Suppressor macrophage treated with lipopolysaccharide for 4 hours (primary cell): ENCODE measurements at places on chromosomes 16 and 17.

DNA sequence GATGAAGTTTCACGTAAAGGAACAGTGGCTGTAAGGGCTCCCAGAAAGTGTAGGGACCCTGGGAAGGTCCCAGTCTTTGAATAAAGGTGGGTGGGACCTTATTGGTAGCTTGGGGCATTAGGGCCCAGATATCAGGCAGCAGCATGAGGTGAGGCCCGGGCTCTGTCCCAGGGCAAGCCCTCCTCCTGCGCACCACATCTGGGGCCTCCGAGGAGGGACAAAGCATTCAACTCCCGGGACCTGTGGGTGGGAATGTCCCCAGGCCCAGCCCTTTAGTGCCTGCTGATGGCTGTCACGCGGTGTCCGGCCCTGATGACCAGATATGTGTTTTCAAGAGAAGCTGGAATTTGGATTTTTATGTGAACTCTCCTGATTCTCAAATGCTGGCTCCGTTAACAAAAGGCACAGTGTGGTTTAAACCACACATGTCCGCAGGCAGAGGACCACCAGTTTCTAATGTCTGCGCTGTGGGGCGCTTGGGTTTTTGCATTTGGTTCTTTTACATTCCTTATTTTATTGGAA, 30.4 kb downstream of the RAI1 start:
- no peak for DNase-seq

DNA sequence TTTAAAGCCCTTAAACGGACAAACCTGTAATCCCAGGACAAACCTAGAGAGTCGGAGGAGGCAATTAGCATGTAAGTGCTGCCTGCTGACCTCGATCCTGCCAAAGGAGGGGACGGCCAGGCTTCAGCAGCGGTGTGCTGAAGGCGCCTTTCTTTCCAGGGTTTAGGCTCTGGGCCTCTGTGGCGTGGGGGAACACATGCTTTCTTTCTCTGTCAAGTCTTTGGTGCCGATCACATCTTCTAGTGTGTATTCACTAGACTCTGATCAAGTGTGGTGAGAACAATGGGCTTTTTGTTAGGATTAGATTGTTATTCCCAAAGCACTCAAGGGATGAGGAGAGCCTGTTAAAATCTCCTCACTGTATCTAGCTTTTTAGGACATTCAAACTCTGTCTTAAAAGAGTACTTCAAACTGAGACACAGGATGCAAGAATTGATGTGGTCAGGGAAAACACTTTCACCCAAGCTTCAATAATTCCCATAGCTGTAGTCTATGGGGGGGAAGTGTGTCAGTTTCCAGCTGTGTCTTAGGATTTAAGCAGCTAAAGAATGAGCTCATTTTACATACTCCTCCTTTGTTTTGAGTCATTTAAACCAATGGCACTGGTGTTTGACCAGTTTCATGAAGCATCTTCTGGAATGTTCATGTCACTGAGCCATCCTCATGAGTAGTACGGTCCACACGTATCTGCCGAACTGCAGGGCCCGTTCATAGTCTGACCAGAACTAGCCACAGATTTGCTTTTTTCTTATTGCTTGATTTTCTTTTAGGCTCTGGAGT, 51.2 kb downstream of the RPA1 start:
- DNase-seq = no peak

- no peak for DNase-seq
Measured at GRCh38 chr16:67783353-67783725, 23.0 kb downstream of the RANBP10 start.

- peak; percentile 93 for DNase-seq
Measured at GRCh38 chr16:24013864-24014645, 178.3 kb downstream of the PRKCB start.

DNA sequence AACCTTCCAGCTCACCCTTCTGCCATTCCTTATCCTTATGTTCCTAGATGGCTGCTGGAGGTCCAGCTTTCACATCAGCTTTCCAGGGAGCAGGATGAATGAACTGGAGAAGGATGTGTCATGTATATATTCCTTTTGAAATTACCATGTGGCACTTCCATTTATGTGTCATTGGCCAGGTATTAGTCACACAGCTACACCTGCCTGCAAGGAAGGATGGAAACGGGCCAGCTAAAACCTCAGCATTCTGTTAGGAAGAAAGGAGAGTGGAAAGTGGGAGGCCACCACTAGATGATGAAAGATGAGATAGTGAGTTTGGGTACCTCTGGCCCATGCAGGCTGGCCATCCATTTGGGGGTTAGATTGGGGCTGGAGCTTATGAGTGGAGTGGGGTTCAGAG, 67.5 kb downstream of the KSR1 start:
- DNase-seq = no peak

GRCh38 chr16:73890186-73891128, 406.2 kb upstream of the PSMD7 start:
- no peak for DNase-seq

- DNase-seq = no peak
Measured at GRCh38 chr17:15012351-15012980, 252.7 kb downstream of the PMP22 start.

- DNase-seq = no peak
Measured at GRCh38 chr17:66535611-66536010, 233.2 kb downstream of the PRKCA start.

DNA sequence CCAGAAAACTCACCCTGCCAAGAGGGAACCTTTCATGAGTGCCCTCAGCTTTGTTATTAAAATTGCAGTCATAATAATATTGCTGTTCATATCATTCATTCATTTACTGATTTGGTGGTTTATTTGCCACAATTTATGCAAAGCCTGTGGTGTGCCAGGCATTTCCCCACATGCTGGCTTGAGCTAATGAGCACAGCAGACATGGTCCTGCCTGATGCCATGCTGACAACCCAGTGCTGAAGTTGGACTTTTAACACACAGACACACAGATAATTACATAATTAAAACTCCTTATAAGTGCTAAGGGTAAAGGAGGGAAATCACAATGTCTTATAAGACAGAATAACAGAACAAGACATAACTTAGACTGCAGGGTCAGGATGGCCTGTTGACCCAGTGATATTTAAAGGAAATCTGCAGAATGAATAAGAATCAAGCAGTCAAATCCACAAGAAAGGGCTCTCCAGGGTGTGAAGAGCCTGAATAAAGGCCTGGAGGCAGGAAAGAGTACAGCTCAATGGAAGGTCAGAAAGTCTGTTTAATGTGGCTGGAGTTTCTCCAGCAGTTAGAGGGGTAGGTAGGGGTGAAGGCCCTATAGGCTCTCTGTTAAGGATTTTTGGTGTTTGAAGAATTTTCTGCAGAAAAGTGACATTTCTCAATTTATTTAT, 196.9 kb upstream of the CDH11 start:
- no peak for DNase-seq

- no peak for DNase-seq
Measured at GRCh38 chr17:17537311-17538099, 41.3 kb upstream of the RASD1 start.

DNA sequence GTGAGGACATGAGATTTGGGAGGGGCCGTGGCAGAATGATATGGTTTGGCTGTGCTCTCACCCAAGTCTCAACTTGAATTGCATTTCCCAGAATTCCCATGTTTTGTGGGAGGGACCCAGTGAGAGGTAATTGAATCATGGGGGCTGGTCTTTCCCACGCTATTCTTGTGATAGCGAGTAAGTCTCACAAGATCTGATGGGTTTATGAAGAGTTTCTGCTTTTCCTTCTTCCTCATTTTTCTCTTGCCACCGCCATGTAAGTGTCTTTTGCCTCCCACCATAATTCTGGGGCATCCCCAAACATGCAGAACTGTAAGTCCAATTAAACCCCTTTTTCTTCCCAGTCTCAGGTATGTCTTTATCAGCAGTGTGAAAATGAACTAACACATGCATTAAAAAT, 40.6 kb downstream of the CCT6B start:
- peak; percentile 63 for DNase-seq

DNA sequence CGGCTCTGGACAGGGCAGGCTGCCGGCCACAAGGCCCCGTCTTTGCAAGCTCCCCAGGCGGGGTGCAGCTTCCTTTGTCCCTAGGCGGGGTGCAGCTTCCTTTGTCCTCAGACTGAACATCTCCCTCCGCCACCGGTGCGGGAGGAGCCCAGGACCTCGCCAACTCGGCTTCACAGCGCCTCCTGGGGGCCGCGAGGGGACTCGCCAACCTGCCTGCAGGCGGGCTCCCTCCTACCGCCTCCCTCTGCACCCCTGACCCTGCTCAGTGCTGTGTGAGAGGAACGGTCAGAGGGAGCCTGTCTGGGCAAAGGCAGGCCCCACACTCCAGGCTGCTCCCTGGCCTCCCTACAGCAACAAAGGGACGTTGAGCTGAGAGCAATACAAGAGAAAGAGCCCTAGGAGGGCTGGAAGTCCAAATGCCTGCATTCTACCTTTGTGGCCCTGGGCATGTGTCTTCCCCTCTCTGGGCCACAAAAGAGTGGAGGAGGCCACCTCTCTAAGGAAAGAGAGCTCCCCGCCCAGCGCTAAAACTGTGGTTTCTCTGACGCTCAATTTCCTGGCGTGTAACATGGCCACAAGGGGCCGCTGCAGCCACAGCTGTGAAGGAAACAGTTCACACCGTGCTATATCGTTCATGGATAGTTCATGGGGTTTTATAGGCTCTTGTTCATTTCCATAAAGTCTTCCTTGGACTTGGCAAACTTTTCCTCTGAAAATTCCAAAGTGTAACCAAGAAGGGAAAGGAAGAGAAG, 20.9 kb upstream of the KRT19 start:
- DNase-seq = peak; percentile 82

DNA sequence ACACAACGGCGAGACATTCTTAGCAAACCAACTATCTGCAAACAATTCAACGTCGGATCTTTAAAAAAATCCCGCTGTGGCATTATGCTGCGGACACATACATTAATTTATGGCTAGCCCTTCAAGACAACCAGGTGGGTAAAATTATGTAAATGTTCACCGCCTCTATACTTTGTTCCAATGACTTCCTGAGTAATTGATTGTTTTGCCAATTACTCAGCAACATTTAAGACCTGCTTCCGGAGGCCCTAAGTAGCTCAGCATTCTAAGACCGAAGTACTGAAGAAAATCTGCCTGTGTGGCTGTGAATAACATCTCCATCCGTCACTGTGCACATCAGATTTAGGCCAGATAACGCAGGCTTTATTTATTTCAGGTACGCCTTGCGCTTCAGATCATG, 23.3 kb downstream of the QPRT start:
- DNase-seq = no peak

GRCh38 chr17:79916991-79917901, 78.0 kb upstream of the CBX4 start:
- DNase-seq = no peak

DNA sequence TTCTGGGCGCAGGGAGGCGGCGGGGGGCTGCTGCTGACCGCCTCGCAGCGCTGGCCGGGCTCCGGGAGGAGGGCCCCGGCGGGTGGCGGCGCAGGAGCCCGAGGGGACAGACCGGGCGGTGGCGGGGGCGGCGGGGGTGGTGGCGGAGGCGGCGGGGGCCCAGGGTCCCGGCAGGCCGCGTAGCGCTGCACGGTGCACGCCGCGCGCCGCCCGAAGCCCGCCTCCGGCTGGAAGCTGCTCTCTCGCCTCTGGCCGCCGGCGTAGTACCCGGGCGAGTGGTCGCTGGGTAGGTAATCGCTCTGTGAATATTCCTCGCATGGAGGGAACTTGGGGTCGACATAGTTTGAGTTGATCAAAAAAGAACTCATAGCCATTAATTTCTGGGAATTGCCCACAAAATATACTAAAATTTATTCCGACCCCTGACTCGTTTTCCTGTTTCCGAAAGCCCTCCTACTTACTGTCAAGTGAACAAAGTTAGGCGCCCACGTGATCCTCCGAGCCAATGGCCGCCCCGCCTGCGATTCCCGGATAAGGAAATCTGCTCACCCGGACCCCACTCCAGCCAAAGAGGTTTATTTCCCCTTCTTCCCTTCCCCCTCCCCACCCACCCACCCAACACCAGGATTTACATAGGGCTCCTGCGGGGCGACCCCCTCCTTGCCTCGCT, at the start of gene HOXB4:
TSS of gene HOXB4 (minus strand) at position 405 of the 670 bp plus-strand sequence. CDS start at position 374, 31 bp downstream.
- peak; percentile 65 for DNase-seq

- DNase-seq = peak; percentile 14
Measured at GRCh38 chr16:57801098-57801808, 1.0 kb downstream of the KIFC3 start.

DNA sequence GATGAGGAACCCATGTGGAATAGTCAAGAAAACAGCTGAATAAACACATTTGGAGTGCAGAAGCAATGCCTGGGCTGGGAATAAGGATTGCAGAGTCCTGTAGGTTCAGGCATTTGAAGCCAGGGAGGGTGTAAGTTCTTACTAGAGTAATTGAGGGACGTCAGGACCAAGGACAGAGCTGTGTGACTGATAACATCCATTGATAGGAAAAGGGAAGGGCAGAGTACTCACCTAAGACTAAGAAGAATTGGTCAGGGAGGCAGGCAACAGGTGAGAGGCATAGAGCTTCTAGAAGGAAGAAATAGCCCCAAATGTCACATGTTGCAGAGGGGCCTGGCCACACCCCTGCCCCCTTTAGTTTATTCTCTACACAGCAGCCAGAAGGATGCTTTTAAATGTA, 79.8 kb upstream of the TMEM132E start:
- DNase-seq = peak; percentile 25
